Mammary microvascular endothelial cell (primary cell): ENCODE measurements at places on chromosomes 5 and 9. TPM values are rescaled to one million over a fixed set of nuclear protein-coding genes. Genes with fewer than 3 reads are reported as not detected.

The OTP gene
- not detected in 2 replicates for total RNA-seq

The PCDH1 gene
- total RNA-seq: 155 and 167 TPM in 2 replicates

The ENTPD2 gene
- total RNA-seq: not detected in 2 replicates

The IL13 gene
- not detected in 2 replicates for total RNA-seq
